ENCODE measurements at places on chromosomes 2 and 18. TPM values are rescaled to one million over a fixed set of nuclear protein-coding genes. Genes with fewer than 3 reads are reported as not detected.

The CDKL4 gene
- 3.2 TPM for total RNA-seq

The PROKR1 gene
- 1.2 TPM for total RNA-seq

The C2orf92 gene
- 9.1 TPM for total RNA-seq

The GPR55 gene
- total RNA-seq: not detected

The SLC23A3 gene
- 1.5 TPM for total RNA-seq

The CFAP221 gene
- 0.22 TPM for total RNA-seq

The KCMF1 gene
- total RNA-seq: 38.0 TPM

The SH3YL1 gene
- 32.4 TPM for total RNA-seq

The ANKRD30B gene
- total RNA-seq: under 0.01 TPM

The LYPD1 gene
- total RNA-seq: 6.1 TPM

The GLI2 gene
- total RNA-seq: 6.2 TPM

The EVA1A gene
- 6.9 TPM for total RNA-seq

- DNase-seq: no peak
Measured at GRCh38 chr18:14104906-14105748, 27.1 kb downstream of the ZNF519 start.

DNA sequence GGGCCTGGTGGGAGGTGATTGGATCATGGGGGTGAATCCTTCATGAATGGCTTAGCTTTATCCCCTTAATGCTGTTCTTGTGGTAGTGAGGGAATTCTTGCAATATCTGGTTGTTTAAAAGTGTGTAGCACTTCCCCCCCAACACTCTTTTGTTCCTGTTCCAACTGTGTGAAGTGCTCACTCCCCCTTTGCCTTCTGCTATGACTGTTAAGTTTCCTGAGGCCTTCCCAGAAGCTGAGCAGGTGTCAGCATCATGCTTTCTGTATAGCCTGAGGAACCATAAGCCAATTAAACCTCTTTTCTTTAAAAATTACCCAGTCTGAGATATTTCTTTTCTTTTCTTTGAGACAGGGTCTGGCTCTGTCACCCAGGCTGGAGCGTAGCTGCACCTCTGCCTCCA lies 139.4 kb downstream of the RNF152 start:
- no peak for DNase-seq

- no peak for DNase-seq
Measured at GRCh38 chr18:70499218-70499691, 210.4 kb downstream of the SOCS6 start.

GRCh38 chr2:207039225-207039624 lies 99.9 kb downstream of the CPO start:
- DNase-seq: no peak

DNA sequence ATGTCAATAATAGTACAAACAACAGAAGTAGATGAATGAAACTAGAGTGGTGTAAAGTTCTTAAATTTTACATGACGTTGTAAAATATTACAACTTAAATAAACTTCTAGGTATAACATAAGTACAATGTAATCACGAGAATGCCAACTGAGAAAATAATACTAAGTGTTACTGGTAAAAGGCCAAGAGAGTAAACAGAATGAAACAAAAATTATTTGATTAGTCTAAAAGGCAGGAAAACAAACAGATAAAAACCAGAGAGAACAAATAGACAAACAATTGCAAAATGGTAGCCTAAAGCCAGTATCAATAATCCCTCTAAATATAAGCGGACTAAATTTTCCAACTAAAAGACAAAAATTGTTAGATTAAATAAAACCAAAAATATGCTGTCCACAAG lies 71.9 kb downstream of the SMAD2 start:
- DNase-seq: no peak

DNA sequence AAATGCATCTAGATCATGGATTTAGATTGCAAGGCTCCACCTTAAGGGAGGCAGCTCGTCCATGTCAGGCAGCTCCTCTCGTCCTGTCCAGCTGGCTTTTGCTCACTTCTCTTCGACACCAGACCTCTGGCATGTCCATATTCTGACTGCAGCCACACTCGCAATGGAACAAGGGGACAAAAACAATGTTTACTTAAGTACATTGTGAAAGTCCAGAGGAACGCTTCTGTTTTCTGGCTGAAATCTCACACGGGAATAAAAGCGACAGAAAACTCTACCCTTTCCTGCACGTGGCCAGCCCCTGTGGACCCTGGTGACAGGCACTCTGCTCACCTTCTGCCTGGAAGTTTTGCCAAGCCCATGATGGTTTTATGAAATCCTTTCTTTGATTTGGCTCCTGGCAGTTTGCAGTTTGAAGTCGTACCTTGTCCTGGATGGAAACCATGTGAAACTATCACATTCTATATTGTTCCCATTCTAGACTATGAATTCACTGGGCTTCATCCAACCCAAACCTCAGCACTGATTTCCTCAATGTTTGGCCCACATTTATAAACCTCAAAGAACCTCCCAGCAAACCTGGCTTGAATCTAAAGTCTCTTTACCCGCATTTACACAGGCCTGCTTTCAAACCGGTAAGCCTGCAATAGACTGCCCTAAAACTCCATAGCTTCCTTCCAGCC lies 134.3 kb upstream of the PIEZO2 start:
- peak; percentile 91 for DNase-seq

GRCh38 chr2:128580988-128581848 lies 262.6 kb upstream of the HS6ST1 start:
- DNase-seq: no peak

- peak; percentile 60 for DNase-seq
Measured at GRCh38 chr18:61606068-61606660, 272.9 kb downstream of the CDH20 start.

DNA sequence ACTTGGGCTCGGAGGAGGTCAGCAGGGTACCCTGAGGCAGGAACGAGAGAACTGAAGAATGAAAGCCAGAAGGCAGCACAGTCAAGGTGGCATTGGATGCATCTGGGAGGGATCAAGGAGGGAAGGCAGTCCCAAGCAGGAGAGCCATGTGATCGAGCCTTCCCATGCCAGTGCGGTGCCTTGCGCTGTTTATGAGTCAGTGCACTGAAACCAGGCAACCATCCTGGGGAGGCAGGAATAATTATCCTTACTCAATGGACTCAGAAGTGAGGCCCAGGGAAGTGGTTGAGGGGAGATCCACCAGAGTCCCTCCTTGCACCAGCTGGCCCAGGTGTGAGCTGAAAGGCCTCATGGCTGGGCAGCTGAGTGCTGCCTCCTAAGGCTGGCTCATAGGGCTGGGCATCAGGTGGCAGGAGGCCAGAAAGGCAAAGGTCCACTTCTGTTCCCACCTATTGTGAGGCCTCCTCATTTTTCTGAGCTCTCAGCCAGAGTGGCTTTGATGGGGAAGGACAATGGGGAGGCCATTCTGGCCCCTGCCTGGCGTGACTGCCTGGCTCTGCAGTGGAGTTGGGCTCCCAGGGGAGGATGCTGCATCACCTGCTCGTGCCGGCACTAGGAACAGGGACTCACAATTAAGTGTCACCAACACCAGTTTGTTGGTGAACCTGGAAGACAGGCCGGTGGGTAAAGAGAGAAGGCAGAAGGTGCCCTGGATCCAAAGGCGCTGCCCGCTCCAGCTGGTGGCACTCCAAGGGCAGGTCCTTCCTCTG lies 82.3 kb downstream of the TFCP2L1 start:
- no peak for DNase-seq

GRCh38 chr2:70199320-70199864 lies 8.6 kb upstream of the C2orf42 start:
- no peak for DNase-seq

- DNase-seq: peak; percentile 48
Measured at GRCh38 chr18:37322492-37323035, 243.0 kb downstream of the CELF4 start.

DNA sequence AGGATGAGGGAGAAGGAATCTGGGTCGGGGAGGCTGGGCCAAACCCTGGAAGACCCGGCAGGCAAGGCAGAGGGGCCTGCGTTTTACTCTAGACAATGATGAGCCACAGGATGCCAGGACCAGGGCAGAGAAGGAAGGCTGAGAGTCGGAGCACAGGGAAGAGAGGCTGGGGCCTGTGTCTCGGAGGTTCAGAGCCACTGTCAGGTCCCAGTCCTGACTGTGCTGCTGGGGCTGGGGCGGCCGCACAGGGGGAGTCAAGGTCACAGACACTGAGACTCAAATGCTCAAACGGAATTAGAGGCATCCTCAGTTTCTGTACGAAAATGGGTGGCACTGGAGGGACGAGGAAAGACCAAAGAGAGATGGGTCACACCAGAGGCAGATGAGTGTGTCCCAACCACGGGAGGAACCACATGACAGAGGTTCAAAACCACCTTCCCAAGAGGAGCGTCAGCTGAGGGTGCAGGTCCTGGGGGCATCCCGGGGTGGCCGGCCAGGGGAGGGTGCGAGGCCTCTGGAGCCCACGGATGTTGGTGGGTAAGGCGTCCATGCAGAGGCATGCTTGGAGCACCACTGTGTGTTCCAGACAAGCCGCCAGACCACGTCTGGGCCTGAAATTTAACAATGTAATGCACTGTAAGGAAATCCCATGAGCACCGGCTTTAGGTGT lies 14.7 kb downstream of the HDAC4 start:
- no peak for DNase-seq

GRCh38 chr2:48272199-48272598 lies 257.8 kb upstream of the STON1 start:
- DNase-seq: no peak

GRCh38 chr18:38571651-38572050 lies 1006.1 kb upstream of the CELF4 start:
- peak; percentile 60 for DNase-seq

- no peak for DNase-seq
Measured at GRCh38 chr2:134728163-134728562, 9.4 kb upstream of the TMEM163 start.

DNA sequence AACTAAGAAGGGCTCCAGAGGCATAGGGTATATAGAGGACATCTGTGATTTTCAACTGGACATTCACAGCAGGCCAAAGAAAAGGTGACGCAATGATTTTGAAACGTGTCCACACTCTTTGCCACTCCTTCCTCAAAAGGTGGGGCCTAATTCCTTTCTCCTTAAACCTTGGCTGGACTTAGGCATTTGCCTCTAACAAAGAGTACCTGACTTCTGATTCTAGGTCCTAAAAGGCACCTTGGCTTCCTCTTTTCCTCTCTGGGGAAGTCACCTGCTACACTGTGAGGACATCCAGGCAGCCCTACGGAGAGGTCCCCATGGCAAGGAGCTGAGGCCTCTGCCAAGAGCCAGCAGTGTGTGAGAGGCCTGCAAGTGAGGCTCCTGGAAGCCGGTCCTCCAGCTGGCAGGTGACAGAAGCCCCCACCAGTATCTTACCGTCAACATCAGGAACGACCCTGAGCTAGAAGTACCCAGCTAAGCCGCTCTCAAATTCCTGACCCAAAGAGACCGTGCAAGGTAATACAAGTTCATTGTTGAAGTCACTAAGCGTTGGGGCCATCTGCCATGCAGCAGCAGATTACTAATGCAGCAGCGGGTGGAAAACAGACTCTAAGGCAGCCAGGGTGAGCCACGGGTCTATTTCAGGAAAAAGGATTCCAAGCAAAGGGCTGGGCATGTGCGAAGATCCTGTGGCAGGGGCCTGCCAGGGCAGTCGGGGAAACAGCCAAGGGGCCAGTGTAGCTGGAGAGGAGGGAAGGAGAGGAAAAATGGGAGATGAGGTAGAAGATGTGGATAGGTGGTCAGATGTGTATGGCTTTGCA lies 7.4 kb upstream of the HES6 start:
- no peak for DNase-seq

DNA sequence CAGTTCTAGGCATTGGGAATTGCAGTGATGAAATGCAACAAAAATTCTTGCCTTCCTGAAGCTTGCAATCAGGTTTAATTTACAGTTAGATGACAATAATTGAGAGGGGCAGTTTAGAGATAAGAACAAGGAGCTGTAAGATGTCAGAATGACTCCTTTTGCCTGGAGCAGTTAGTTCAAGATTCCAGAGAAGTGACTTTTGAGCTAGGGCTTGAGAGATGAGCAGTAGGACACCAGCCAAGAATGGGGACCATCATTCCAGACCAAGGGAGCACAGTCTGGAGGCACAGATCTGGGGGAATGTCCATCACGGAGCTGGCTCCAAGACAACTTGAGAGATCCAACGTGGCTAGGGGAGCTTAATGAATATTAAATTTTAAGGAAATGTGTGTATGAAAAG lies 26.8 kb downstream of the CACNB4 start:
- DNase-seq: no peak

DNA sequence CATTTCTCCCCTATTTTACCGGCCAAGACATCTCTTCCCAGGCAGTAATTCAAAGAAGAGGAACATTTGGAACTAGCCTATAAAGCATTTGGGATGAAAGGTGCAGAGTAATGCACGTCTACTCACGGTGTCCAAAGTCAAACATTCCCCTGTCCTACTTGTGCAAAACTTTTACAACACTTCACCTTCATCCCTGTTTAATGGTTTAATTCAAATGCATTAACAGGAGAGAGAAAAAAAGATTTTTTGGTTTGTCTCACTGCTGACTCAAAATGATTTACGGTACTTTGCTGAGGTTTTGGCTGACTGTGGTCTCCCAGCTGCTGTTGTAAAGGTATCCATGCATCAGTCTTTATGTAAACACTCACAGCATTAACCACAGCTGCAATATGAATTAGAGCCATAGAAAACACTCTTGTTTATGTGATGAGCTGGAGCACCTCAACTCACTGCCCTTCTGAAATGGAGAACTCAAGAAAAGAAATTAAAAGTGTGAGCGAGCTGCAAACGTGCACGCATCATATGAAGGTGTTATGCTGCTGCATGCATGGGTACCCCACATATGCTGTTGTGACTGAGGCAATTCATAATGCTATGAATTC lies 220.5 kb downstream of the PIEZO2 start:
- peak; percentile 95 for DNase-seq

- peak; percentile 35 for DNase-seq
Measured at GRCh38 chr2:138504546-138505235, 3.1 kb downstream of the SPOPL start.

- no peak for DNase-seq
Measured at GRCh38 chr2:157872791-157873190, 3.3 kb downstream of the ACVR1 start.

Data from muscle of leg (tissue), 16 donors.